ENCODE measurements at places on chromosomes 2 and 18.

DNA sequence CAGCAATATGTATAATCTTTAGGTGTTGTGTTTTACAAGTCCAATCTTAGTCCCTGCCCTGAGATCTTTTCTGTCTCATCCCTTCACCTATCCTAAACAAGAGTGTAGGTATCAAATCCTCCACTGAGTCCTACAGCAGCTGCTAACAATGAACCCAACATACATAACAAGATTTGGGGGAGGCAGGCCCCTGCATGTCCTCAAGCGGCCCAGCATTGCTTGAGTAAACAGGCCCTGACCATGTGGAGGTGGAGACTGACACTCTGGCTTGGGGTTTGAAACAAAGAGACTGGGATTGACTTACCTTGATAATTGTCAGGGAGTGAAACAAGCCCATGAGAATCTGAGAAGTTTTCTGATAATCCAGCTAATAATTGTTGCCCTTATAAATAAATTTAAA is 213.4 kb downstream of the STK39 start:
- no peak for DNase-seq

GRCh38 chr2:31227110-31227509 is 6.8 kb upstream of the EHD3 start:
- peak; percentile 15 for DNase-seq

DNA sequence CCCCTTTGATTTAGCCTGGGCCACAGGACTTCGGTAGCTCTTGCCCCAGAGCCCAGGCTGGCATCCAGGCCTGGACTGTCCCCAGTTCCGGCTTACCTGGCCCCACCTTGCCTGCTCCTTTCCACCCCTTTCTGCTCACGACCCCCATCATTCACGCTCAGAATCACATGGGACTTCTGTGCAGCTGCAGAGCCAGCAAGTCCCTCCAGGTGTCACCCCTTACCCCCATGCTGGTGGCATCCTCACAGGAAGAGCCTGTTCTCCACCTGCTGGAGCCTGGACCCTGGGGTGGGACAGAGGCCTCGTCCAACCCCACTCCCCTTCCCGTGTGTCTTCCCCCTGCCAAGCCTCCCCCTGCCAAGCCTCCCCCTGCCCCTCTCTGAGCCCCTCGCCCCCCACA is 7.9 kb upstream of the KCNIP3 start:
- DNase-seq = no peak

DNA sequence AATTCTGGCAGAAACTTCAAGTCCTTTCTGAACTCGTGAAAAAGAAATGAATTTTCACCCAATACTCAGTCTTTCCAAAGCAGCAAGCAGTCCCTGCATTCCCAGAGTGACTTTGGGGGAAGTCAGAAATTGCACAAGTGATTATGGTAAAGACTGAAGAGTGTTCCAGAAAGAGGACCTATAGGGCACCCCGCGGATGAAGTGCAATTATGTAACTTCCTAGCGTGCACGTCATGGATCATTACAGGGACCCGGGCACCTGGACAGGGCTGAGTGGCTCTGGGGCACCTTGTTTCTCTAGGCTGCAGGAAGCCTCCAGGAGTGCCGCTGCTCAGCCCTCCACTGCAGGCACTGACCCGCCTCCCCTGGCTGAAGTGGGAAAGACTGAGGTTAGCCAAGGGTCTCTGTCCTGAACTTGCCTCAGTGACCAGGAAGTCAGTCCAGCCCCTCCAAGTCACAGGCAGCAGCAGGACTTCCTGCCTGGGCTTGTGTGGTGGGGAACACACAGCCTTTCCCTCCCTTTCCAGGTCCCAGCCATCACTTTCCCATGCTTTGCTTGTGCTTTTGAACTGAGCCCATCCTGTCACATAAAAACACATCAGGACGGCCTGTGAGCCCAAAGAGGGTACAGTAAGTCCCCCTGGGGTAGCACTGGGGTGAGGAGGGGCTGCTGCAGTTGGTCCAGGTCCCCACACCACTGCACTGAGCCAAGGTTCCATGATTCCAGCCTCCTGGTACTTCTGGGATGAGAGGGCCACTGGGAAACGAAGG is 19.8 kb downstream of the TMEM185B start:
- no peak for DNase-seq

DNA sequence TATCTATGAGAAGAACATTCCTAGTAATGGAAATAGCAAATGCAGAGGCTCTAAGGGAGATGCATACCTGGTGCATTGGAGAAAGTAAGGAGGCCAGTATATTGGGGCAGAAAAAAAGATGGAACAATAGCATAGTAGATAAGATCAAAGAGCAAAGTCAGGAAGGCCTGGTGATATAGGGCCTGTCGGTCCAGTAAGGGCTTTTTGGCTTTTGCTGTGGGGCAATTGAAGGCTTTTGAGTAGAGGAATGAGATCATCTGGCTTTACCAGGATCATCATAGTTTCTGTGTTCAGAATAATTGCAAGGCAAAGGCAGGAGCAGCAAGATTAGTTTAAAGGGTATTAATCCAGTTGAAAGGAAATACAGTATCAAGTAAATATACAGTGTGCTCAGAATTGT is 111.8 kb downstream of the EHBP1 start:
- no peak for DNase-seq

DNA sequence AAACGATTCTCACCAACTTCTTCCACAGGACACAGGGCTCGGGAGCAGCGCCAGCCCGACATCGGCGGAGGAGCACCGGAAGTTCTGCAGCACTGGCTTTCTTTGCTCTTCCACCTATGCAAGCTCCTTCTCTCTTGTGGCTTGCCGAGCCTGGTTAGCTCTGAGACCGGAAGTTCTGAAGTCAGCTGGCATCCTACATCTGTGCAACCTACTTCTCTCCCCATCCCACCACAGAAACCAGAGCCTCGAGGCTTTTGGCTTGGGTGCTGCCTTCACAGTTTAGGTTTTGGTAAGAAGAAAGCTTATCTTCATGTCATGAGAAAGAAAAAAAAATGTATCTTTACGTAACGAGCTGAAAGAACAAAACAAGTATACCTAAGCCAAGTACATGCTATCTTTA is 111.7 kb downstream of the ANKRD44 start:
- no peak for DNase-seq

- DNase-seq = peak; percentile 53
Measured at GRCh38 chr2:186256540-186256939, 229.5 kb upstream of the ZC3H15 start.

- DNase-seq = no peak
Measured at GRCh38 chr18:76571689-76572088, 76.6 kb upstream of the ZNF516 start.

- DNase-seq = no peak
Measured at GRCh38 chr18:26642440-26643348, 94.3 kb upstream of the KCTD1 start.

DNA sequence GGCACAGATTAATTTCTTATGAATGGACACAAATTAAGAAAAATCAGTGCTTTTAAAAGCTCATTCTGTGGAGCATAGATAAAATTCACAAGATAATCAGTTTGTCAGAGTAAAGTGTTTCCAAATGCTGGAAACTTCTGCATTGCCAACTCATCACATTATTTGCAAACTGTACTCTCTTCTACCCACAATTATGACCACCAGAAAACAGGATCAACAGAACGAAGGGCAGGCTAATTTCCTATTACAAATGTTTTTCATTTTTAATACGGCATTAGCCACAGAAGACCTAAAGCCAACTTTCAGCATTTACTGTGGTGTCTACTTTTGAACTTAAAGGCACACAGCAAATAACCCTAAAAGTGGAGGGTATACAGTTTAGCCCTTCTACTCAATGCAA is 6.0 kb downstream of the IRS1 start:
- no peak for DNase-seq

GRCh38 chr2:159855557-159856061 is 57.6 kb upstream of the CD302 start:
- peak; percentile 8 for DNase-seq

- no peak for DNase-seq
Measured at GRCh38 chr2:216752855-216753505, 57.6 kb upstream of the IGFBP5 start.

- peak; percentile 16 for DNase-seq
Measured at GRCh38 chr2:230068016-230068650, 591 bp downstream of the SLC16A14 start.

- DNase-seq = no peak
Measured at GRCh38 chr18:1463981-1464380, 559.3 kb downstream of the ADCYAP1 start.

Data from fibroblast of upper back skin (primary cell).